ENCODE measurements at places on chromosomes 12 and 14. TPM values are rescaled to one million over a fixed set of nuclear protein-coding genes. Genes with fewer than 3 reads are reported as not detected.

Gene CYP27B1
- total RNA-seq = 1.4 TPM

- H3K4me3 ChIP-seq = no peak overlapping the region
- H3K36me3 ChIP-seq = peaks cover 4% of the 10 kb centered on the region
- H3K27me3 ChIP-seq = no peaks in the 10 kb centered on the region
- peak overlapping the region; percentile 56 for H3K27ac ChIP-seq
- DNase-seq = no peak
- peaks cover 48% of the 10 kb centered on the region for H3K4me1 ChIP-seq
Measured at GRCh38 chr14:95136631-95137030, 20.7 kb downstream of the DICER1 start.

Gene B4GALNT3
- 1.7 TPM for total RNA-seq

DNA sequence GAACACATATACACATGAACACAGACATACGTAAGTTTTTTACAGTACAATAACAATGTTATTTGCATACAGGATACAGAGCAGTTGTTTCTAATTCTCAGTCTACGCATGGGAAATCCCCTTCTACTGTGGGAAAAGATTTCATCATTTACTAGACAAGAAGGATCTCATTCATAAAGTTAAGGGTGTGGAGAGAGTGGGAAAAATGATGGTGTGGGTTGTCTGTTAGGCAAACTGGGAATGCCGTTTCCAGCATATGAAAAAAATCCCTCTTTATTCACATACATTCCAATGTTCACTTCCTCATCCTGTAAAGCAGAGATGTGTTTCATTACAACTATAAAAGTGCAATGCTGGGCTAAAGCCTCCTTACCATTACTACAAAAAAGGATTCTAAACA is 120.9 kb downstream of the SINHCAF start:
- H3K4me3 ChIP-seq = no peak overlapping the region
- peak overlapping the region; percentile 53 for H3K27ac ChIP-seq
- DNase-seq = no peak
- peaks cover 2% of the 10 kb centered on the region for H3K36me3 ChIP-seq
- peaks cover 32% of the 10 kb centered on the region for H3K27me3 ChIP-seq
